ENCODE measurements at places on chromosomes 13 and 19.

DNA sequence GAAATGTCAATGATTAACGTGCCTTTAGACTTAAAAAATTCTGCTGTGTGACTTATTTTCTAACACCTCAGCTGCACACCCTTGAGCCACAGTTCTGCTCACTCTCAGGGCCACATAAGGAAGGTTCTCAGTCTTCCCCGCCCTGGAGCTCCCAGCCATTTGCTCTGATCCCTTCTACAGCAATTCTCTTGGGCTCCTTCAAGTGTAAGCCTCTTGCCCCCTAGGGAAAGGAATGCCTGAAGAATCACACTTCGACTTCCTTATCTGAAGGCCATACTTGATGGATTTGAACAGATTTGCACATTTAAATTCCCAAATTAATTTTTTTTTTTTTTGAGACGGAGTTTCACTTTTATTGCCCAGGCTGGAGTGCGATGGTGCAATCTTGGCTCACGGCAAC is 44.2 kb downstream of the RASA3 start:
- no peak for DNase-seq

DNA sequence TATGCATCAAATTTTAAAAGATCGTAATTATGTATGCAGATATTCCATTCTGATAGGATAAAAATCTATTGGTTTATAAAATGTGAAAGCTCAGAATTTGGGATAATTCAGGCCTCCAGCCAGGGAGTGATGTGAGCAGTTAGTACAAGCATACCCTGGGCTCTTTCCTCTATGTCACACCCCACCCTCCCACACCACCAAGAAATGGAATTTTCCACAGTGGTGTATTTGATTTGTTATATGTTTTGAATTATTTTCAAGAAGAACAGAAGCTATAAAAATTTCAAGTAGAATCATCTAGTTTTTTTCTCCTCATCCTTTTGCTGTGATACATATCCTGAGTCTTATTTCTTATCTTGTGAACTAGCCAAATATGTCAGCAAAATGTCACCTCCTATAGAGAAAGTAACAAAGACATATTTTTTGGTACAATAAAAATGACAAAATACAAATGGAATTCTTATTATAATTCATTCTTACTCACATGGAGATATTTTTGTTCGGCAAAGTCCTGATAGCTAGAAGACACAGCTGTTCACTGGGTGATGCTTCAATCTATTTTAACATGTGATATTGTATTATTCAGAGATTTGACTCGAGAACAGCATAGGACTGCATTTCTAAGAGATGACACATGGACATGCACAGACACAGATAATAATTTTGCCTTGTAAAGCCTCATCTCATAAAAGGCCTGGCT is 61.2 kb upstream of the FRY start:
- no peak for DNase-seq

DNA sequence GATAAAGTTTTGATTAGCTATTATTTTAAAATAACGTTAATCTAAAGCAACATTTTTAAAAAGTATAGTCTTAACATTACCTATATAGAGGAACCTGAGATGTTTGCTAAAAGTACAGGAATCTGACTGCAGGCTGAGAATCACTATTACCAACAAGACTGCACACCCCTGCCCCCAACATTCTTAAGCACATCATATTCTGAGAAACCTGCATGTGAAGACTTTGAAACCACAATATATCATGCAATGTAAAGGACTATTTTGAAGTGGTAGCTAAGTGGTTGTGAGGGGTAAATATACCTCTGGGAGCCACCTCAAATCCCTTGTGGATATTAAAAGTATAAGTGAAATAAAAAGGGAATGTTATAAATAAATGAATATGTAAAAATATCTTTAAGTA is 119.0 kb upstream of the KLF12 start:
- DNase-seq = no peak

DNA sequence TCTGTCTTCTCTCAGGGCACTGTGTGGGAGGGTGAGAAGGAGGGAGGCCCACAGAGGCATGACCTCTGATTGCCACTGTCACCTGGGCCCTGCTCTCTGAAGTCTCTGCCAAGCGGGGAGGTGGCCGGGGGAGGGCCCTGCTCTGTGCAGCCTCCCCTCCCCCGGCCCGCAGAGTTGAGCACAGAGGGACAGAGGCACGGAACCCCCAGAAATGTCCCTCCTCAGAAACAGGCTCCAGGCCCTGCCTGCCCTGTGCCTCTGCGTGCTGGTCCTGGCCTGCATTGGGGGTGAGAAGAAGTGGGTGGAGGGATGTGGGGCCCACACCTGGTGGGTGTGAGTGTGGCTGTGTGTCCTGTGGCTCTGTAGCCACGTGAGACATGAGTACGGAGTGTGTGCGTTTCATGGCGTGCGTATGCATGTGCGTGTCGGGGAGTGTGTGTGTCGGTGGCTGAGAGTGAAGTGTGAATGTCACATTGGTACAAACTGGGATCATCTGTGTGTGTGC is at the start of gene APOC4:
Gene APOC4 (plus strand): TSS at position 171 of the 505 bp plus-strand sequence. CDS start 41 bp downstream, at position 212.
- no peak for DNase-seq

- DNase-seq = peak; percentile 99
These were observed at the start of gene SIX5 for GRCh38 chr19:45768984-45769782. Gene SIX5 (minus strand): TSS chr19:45769252. CDS start chr19:45768844, 408 bp downstream.

DNA sequence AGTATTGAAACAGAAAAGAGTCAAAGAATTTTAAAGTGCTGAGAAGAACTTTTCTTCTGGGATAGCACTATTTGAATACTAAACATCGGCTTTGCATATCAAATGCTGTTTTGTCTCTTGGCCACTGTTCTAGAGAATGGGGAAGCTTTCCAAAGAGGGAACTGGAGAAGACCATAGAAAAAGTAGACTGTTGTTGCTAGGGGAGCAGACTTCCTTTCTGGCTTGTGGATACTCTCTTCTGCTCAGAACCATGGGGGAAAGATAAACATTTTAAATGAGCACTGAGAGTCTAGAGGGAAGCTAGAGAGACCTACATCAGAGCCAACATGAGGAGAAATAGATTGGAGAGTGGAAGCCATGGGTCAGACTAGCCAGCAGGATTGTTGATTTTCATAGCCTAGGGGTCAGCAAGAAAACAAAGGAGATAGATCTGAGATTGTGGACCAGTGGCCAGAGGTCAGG is 315.7 kb downstream of the KCTD12 start:
- DNase-seq = no peak

GRCh38 chr19:37928527-37929286 is 21.7 kb downstream of the SIPA1L3 start:
- no peak for DNase-seq

- no peak for DNase-seq
These were observed 21.9 kb downstream of the CEBPA start for GRCh38 chr19:33280351-33280921.

DNA sequence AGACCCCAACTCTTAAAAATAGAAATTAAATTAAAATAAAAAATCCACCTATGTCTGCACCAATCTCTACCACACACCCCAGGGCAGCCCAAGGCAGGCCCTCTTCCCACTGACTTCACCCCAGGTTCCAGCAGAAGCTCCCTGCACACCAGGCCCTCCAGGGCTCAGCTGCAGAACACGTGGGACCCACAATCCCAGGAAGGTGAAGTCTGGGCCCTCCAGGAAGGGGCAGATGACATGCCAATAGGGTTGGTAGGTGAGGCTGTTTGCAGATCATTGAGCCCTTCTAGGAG is 19.2 kb upstream of the VSTM2B start:
- DNase-seq = no peak

DNA sequence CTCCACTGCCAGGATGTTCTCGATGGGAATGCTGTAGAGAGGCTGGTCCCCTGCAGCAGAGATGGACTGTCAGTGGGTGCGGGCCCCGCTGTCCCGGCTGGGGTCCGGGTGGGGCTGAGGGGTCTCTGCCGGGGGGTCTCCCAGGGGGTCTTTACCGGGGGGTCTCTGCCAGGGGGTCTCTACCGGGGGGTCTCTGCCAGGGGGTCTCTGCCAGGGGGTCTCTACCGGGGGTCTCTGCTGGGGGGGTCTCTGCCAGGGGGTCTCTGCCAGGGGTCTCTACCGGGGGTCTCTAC is 25.7 kb upstream of the C13orf46 start:
- no peak for DNase-seq
